Kidney (tissue), 22 donors: ENCODE measurements at places on chromosomes 5 and 9.
A peak's percentile ranks its signal among the peaks of the same experiment; 100 is the strongest.

- no peaks in the 10 kb centered on the region for H3K4me1 ChIP-seq
- no peak overlapping the region for H3K4me3 ChIP-seq
- H3K27ac ChIP-seq, result no peak overlapping the region
- no peaks in the 10 kb centered on the region for H3K27me3 ChIP-seq
- H3K36me3 ChIP-seq, result no peaks in the 10 kb centered on the region
- DNase-seq, result no peak
These were observed 104.2 kb upstream of the ELL2 start for GRCh38 chr5:96065685-96066385.

DNA sequence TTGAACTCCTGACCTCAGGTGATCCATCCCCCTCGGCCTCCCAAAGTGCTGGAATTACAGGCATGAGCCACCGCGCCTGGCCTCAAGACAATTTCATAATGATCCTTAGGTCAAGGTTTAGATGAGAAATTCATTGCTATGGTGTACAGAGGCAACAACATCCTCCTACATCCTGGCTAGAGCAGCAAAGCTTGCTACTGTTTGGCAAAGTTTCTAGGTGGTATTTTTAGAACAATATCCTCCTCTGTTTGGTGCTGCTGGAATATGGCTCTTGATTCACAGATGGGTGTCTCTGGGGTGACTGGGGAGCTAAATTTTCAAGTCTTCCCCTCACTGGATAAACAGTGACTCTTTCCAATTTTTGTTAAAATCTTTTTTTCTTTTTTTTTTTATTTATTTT is 30.6 kb downstream of the CRHBP start:
- H3K4me1 ChIP-seq, result no peaks in the 10 kb centered on the region
- H3K27me3 ChIP-seq, result no peaks in the 10 kb centered on the region
- no peaks in the 10 kb centered on the region for H3K36me3 ChIP-seq
- DNase-seq, result no peak

GRCh38 chr5:133821311-133821741 is 147.1 kb downstream of the C5orf15 start:
- peak overlapping the region; percentile 72 for H3K27ac ChIP-seq
- peak; percentile 60 for DNase-seq
- peaks cover 63% of the 10 kb centered on the region for H3K4me1 ChIP-seq
- no peaks in the 10 kb centered on the region for H3K36me3 ChIP-seq
- no peaks in the 10 kb centered on the region for H3K27me3 ChIP-seq

GRCh38 chr9:136949239-136949816 is 2.7 kb upstream of the LCN12 start:
- no peak for DNase-seq
- H3K27ac ChIP-seq, result peak overlapping the region; percentile 89
- H3K36me3 ChIP-seq, result no peaks in the 10 kb centered on the region
- H3K4me3 ChIP-seq, result peak overlapping the region; percentile 49

DNA sequence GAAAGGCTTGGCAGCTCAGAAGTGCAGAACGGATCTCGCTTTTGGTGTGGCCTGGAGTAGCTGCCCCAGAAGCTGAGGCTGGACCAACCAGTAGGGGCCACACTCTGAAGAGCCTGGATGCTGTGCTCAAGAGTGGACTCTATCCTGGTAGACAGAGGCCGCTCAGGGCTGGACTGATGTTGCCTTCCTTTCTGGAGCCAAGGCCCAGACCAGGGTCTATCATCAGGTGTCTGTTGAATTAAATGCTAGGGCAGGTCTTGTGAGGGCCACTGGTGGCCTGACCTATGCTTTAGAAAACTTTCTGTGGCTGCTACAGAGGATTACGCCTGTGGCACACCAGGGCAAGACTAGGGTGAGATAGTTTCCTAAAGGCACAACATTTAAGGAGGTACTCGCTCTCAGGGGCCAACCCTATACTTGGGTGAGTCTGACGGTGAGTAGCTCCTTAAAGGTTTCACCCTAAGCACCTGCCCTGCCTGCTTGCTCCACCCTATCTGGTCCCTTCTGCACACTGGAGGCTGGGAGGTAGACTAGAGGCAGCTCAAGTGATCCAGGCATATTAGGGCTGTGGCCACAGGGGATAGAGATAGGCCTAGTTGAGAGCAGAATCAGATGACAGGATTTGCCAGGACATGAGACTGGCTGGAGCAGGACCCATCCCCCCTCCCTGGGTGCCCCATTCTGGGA is 9.8 kb upstream of the IRF1 start:
- no peaks in the 10 kb centered on the region for H3K27me3 ChIP-seq
- H3K4me3 ChIP-seq, result no peak overlapping the region
- peak overlapping the region; percentile 47 for H3K27ac ChIP-seq
- no peak for DNase-seq

DNA sequence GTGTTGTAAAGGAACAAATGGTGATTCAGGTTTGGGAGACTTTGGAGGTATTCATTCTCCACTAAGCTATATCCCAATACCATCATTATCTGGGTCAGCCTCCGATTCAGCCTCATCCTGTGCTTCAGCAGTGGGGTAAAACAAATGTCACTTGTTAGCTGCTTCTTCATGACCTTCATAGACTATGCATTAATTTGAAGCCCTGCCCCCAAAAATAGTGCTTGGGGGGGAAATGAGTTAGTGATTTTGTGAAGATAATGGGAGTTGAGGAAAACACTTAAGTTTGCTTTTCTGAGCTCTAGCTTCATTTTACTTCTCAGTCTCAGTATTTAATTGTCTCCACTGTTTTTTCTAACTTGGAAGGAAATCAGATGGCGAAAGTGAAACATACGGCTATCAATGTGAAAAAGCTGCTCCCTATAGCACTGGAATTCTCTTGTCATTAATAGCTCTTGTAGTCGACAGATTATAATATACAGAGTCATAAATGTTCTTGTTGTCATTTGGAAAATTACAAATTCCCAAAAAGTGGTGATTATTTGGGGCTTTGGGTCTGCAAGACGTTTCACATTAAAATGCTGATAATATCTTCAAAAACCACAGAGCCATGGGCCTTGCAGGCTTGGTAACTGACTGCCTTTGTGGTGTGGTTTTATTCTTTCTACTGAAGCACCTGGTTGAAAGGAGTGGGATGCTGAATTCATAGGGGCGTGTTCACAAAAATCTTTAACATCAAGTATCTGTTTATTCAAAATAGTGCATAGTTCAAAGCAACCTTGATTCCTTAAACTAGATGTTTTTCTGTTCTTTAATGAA is 40.0 kb downstream of the PIK3R1 start:
- H3K4me1 ChIP-seq, result peaks cover 34% of the 10 kb centered on the region
- no peak for DNase-seq
- no peak overlapping the region for H3K27ac ChIP-seq
- no peaks in the 10 kb centered on the region for H3K36me3 ChIP-seq
- H3K4me3 ChIP-seq, result no peak overlapping the region

DNA sequence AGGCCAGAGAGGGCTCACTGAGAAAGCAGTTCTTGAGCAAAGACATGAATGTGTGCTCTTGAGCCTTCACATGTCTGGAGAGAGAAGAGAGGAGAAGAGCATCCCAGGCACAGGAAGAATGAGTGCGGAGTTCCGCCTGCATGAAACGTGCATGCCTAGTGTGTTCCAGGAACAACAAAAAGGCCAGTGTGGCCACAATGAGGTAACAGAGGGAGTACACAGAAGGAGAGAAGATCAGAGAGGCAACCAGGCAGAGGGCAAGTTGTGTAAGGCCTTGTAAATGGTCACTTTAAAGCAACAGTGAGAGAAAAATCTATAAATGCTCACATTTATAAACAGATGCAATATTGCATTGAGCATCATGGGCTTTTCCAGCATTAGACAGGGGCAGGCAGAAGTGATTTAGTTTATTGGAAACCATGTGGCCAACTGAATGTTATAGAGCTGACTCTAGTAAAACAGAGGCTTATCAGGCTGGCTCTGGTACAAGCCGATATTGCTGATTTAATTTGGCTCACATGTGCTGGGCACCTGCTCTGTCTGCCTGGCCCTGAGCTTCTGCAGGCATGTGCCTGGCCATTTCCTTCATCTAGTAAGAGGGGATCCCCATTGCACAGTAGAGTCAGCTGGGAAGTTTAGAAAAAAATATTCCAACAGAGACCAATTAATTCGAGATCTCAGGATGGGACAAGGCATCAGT is 185.3 kb downstream of the SAXO1 start:
- H3K4me1 ChIP-seq, result no peaks in the 10 kb centered on the region
- H3K4me3 ChIP-seq, result no peak overlapping the region
- H3K27me3 ChIP-seq, result no peaks in the 10 kb centered on the region
- no peak for DNase-seq
- H3K36me3 ChIP-seq, result no peaks in the 10 kb centered on the region

GRCh38 chr5:66171349-66172344 is 27.5 kb downstream of the SREK1 start:
- H3K27ac ChIP-seq, result no peak overlapping the region
- H3K4me3 ChIP-seq, result no peak overlapping the region
- no peaks in the 10 kb centered on the region for H3K27me3 ChIP-seq
- no peaks in the 10 kb centered on the region for H3K4me1 ChIP-seq
- peaks cover 43% of the 10 kb centered on the region for H3K36me3 ChIP-seq
- no peak for DNase-seq

DNA sequence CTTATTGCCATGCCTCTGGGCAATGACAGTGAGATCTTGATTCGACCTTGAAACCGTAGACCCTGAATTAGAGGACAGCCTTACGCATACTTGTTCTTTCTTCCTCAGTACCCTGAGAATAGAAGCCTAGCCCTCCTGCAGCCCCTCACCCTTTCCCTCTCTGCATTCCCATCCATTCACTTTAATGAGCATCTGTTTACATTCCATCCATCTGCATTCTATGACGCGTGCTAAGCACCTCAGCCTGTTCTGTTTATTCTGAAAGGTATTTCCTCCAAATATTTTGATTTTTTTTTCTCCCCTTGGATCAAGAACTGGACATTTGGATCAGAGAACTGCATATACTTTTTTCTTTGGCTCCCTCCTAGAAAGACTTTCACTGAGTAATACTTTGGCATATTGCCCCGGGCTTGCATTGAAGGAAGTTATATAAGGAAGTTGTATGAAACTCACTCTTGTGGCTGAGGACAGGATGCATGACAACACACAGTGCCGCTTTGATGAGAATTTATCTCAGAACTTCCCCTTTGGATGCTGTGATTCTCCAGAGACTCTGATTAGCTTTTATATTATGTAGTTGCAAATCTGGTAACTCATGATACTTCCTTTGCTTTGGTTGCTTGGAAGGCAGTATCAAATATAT is 15.7 kb downstream of the TMEM8B start:
- no peak overlapping the region for H3K4me3 ChIP-seq
- H3K27ac ChIP-seq, result no peak overlapping the region
- H3K27me3 ChIP-seq, result no peaks in the 10 kb centered on the region
- no peak for DNase-seq
- H3K36me3 ChIP-seq, result peaks cover 4% of the 10 kb centered on the region
- H3K4me1 ChIP-seq, result peaks cover 3% of the 10 kb centered on the region

- H3K36me3 ChIP-seq, result no peaks in the 10 kb centered on the region
- no peak for DNase-seq
- no peaks in the 10 kb centered on the region for H3K4me1 ChIP-seq
- H3K4me3 ChIP-seq, result no peak overlapping the region
- H3K27me3 ChIP-seq, result no peaks in the 10 kb centered on the region
These were observed 90.1 kb downstream of the SNCAIP start for GRCh38 chr5:122401976-122402725.

GRCh38 chr5:149645725-149646124 is 64.4 kb downstream of the ARHGEF37 start:
- no peaks in the 10 kb centered on the region for H3K36me3 ChIP-seq
- no peak overlapping the region for H3K27ac ChIP-seq
- H3K4me3 ChIP-seq, result no peak overlapping the region
- DNase-seq, result no peak

- H3K4me1 ChIP-seq, result no peaks in the 10 kb centered on the region
- no peak overlapping the region for H3K27ac ChIP-seq
- DNase-seq, result no peak
- no peaks in the 10 kb centered on the region for H3K27me3 ChIP-seq
- no peaks in the 10 kb centered on the region for H3K36me3 ChIP-seq
These were observed 255.8 kb upstream of the SLC24A2 start for GRCh38 chr9:20044686-20045085.

DNA sequence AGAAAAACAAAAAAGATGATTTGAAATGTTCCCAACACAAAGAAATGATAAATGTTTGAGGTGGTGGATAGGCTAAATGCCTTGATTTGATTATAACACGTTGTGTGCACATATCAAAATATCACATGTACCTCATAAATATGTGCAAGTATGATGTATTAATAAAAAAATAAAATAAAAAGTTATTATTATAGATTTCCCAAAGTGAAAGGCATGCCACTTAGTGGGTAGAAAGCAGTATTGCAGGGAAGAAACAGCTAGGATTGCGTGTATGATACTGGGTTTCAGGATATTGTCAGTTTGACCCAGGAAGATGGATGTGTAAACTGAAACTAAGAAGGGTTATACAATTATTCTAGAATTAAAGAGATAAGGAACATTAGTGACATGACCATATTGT is 3.6 kb upstream of the TMEM38B start:
- H3K4me1 ChIP-seq, result peaks cover 5% of the 10 kb centered on the region
- DNase-seq, result no peak
- H3K27me3 ChIP-seq, result peaks cover 7% of the 10 kb centered on the region
- H3K27ac ChIP-seq, result no peak overlapping the region

DNA sequence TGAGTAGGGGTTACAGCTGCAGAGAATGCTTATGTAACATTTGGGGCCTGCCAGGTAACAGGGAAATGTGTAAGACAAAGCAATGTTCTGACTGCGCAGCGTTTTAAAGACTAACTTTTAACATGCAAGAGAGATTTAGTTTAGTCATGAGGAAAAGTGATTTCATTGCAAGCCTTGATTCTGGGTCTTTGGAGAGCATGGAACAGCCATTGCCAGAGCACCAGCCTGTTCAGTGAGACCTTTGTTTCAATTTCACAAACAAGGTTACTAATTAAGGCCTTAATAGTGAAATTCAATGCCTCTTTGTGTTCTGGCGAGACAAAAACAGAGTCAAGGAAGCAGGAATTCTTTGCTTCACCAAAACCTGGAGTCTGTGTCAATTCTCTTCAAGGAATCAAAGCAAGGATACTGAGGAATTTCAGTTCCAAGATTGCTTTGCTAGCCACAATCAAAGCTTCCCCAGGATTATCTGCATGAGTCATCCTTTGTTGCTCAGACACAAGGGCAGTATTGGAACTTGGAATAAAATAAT is 14.4 kb downstream of the CKMT2 start:
- no peak overlapping the region for H3K27ac ChIP-seq
- peaks cover under 1% of the 10 kb centered on the region for H3K36me3 ChIP-seq
- no peak for DNase-seq
- no peak overlapping the region for H3K4me3 ChIP-seq
- H3K4me1 ChIP-seq, result peaks cover 7% of the 10 kb centered on the region

GRCh38 chr5:145867806-145868205 is 5.0 kb downstream of the GRXCR2 start:
- DNase-seq, result no peak
- no peak overlapping the region for H3K4me3 ChIP-seq
- H3K36me3 ChIP-seq, result no peaks in the 10 kb centered on the region
- H3K4me1 ChIP-seq, result no peaks in the 10 kb centered on the region

DNA sequence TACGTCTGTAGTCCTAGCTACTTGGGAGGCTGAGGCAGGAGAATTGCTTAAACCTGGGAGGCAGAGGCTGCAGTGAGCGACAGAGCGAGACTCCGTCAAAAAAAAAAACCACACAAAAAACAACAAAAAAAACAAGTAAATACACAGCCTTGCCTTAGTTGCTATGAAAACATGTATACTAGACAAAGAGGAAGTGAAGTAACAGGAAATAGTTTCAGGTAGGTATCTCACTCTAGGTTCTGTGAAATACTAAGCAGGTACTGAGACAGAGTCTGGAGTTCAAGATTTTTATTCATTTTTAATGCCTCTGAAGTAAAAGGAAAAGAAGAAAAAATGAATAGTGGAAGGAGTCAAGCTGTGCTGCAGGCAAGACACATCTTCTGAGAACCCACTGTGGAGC is 687.9 kb upstream of the RGMB start:
- H3K4me1 ChIP-seq, result no peaks in the 10 kb centered on the region
- no peaks in the 10 kb centered on the region for H3K36me3 ChIP-seq
